ENCODE measurements at places on chromosomes 6 and 20. TPM values are rescaled to one million over a fixed set of nuclear protein-coding genes. Genes with fewer than 3 reads are reported as not detected.

- no peaks in the 10 kb centered on the region for H3K4me1 ChIP-seq
- H3K27ac ChIP-seq = no peak overlapping the region
- H3K36me3 ChIP-seq = no peaks in the 10 kb centered on the region
- no peak for DNase-seq
- no peak overlapping the region for H3K4me3 ChIP-seq
Measured at GRCh38 chr20:41567615-41568014, 50.6 kb downstream of the CHD6 start.

GRCh38 chr6:151381722-151382121 lies 9.6 kb downstream of the ZBTB2 start:
- no peaks in the 10 kb centered on the region for H3K36me3 ChIP-seq
- no peak for DNase-seq
- no peak overlapping the region for H3K27ac ChIP-seq
- peaks cover 14% of the 10 kb centered on the region for H3K4me1 ChIP-seq

DNA sequence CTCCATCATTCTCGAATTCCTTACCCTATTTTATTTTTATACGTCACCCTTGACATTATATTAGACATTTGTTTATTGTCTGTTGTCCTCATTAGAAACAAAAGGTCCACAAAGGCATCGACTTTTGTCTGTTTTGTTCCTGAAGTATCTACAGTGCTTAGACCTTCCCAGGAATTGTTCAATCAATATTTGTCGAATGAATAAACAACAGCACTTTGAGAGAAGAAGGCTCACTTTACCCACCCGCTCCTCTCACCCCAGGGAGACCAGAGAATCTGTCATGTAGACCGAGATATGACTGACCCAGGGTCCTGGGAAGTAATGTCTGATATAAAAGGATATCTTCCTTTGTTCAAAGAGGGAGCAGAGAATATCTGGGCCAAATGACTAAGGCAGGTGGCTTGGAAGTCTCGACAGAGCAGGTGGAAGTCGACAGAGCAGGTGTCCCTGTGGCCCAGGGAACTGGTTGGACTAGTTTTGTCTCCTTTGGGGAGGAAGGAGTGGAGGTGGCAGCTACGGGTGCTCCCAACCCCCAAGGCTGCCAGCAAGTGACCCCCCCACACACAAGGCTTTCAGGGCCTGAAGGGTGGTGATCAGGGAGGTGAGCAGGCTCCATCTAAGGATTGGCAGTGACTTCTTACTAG lies 14.8 kb upstream of the CHMP4B start:
- H3K36me3 ChIP-seq = peaks cover 3% of the 10 kb centered on the region
- no peak for DNase-seq
- H3K27ac ChIP-seq = no peak overlapping the region

GRCh38 chr6:54307439-54307910 lies 766 bp upstream of the TINAG start:
- H3K4me1 ChIP-seq = no peaks in the 10 kb centered on the region
- no peak for DNase-seq
- H3K27ac ChIP-seq = no peak overlapping the region

GRCh38 chr6:87183687-87184086 lies 28.3 kb downstream of the ZNF292 start:
- H3K4me3 ChIP-seq = no peak overlapping the region
- no peaks in the 10 kb centered on the region for H3K4me1 ChIP-seq
- H3K27ac ChIP-seq = no peak overlapping the region
- peaks cover 36% of the 10 kb centered on the region for H3K36me3 ChIP-seq
- no peaks in the 10 kb centered on the region for H3K27me3 ChIP-seq

DNA sequence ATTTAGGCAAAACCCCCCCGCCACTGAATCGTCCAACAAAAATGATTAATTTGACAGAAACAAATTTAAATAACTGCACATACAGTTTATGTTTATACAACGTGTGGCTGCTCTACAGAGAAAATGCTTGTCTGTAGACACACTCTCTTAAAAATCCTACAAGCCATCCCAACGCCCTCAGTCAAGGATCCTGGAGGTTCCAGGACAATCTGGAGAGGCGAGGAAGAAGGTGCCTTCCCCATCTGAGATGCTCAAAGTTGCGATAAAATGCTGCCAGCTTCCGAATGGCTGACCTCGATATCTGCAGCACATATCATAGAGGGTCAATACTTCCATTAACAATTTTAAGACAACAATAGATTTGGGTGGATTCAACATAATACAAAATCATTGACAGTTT lies 25.3 kb downstream of the ZNF217 start:
- H3K4me3 ChIP-seq = no peak overlapping the region
- no peaks in the 10 kb centered on the region for H3K4me1 ChIP-seq
- H3K27me3 ChIP-seq = no peaks in the 10 kb centered on the region
- no peak for DNase-seq
- no peak overlapping the region for H3K27ac ChIP-seq

GRCh38 chr6:24740861-24741260 lies 21.9 kb upstream of the C6orf62 start:
- no peak overlapping the region for H3K4me3 ChIP-seq
- H3K4me1 ChIP-seq = no peaks in the 10 kb centered on the region
- no peak overlapping the region for H3K27ac ChIP-seq

DNA sequence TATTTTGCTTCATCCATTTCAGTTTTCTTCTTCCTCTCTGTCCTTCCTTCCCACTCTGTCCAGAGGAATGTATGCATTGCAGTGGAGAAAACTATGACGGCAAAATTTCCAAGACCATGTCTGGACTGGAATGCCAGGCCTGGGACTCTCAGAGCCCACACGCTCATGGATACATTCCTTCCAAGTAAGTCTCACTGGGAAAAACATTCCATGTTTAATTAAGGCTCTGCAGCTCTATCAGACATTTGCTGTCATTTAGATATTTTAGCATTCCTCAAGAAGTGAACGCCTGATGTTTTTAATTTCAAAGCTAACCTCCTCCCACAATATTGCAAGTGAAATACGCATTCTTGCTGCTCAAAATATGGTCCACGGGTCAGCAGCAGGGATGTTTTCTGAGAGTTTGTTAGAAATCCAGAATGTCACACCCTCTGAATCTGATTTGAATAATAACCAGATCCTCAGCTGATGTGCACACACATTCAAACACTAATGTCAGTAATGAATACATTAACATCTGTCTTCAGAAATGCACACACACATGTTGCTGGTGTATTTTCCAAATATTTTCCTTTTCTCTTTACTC lies 12.8 kb downstream of the PLG start:
- H3K4me1 ChIP-seq = no peaks in the 10 kb centered on the region
- H3K27me3 ChIP-seq = no peaks in the 10 kb centered on the region
- no peak overlapping the region for H3K4me3 ChIP-seq
- no peak overlapping the region for H3K27ac ChIP-seq

GRCh38 chr20:5126512-5127203 lies at the start of gene CDS2:
TSS of gene CDS2 (plus strand) at chr20:5127008. CDS start at chr20:5127093, 85 bp downstream.
- H3K27ac ChIP-seq = peak within 1 kb of the TSS; percentile 96
- peak within 1 kb of the TSS; percentile 84 for H3K4me3 ChIP-seq
- no peaks in the 10 kb centered on the region for H3K36me3 ChIP-seq

- peaks cover 48% of the 10 kb centered on the region for H3K36me3 ChIP-seq
- no peak overlapping the region for H3K4me3 ChIP-seq
- H3K4me1 ChIP-seq = no peaks in the 10 kb centered on the region
- H3K27ac ChIP-seq = no peak overlapping the region
Measured at GRCh38 chr6:83185096-83185495, 8.0 kb downstream of the PGM3 start.

DNA sequence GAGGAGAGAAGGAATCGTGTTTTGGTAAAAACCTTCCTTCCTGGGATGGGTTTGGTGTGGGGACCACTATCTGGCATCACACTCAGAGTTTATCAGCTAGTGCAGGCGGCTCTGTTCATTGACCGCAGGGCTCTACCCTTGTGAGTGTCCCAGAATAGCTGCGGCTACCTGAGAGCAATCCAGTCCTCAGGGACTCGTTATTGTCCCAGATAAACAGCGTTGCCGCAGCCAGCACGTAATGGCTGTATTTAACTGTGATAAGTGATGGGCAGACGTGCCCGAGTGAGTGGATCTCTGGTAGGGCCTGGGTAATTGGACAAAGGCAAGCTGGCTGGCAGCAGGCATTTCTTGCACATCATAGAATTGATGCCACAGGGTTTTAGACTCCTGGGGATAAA lies 163.3 kb downstream of the SOBP start:
- H3K27me3 ChIP-seq = peaks cover 5% of the 10 kb centered on the region
- H3K36me3 ChIP-seq = no peaks in the 10 kb centered on the region

DNA sequence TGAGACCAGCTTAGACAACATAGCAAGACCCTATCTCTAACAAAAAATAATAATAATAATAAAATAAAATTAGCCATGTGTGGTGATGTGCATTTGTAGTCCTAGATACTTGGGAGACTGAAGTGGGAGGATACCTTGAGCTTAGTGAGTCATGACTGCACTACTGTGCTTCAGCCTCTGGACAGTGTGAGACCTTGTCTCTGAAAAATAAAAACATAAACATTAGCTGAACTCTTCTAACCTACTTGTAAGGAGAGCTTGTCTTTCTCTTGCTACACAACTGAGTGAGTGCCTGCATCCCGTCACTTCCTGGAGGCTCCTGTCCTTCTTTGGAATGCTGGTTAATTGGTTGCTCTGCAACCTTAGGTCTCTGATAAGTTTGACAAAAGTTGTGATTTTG lies 5.1 kb upstream of the DBNDD2 start:
- no peak for DNase-seq
- H3K36me3 ChIP-seq = no peaks in the 10 kb centered on the region
- H3K4me1 ChIP-seq = peaks cover 4% of the 10 kb centered on the region
- no peak overlapping the region for H3K27ac ChIP-seq

GRCh38 chr6:153872946-153873345 lies 166.1 kb upstream of the OPRM1 start:
- no peak for DNase-seq
- no peaks in the 10 kb centered on the region for H3K36me3 ChIP-seq
- H3K4me3 ChIP-seq = no peak overlapping the region
- no peaks in the 10 kb centered on the region for H3K27me3 ChIP-seq

GRCh38 chr20:12947691-12948090 lies 61.1 kb upstream of the SPTLC3 start:
- DNase-seq = no peak
- peaks cover 2% of the 10 kb centered on the region for H3K4me1 ChIP-seq
- H3K4me3 ChIP-seq = no peak overlapping the region
- H3K27me3 ChIP-seq = no peaks in the 10 kb centered on the region

DNA sequence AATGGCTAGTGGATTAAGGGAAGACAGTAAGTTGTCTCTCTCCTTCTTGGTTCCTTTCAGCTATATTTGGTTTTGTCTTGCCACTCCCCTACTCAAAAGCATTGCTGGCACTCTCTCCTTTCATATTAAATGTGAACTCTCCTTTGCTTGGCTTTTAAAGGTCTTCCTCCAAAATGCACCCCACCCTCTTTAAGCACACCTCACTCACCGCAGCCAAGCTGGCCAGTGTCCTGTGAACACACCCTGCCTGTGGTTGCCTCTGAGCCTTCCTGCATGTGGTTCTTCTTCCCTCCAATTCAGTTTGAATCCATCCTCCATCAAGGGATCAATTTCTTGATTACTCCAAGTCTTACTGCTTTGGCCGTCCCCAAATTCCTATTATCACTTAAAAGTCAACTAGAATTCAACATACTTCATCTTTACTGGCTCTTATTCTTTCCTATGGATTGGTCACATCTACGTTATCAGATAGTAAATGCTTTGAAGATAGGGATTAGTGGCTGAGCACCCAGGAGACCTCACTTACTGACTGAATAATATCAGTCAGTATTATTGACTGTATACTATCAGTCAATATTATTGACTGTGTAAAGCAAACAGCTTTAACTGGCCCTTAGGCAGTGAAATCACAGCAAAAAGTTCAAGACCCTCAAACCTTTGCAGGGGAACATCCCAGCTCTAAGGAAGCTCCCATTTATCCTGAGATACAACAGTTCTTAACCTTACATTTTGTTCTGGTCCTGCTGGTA lies 41.6 kb upstream of the SPDEF start:
- no peak for DNase-seq
- peaks cover 8% of the 10 kb centered on the region for H3K36me3 ChIP-seq
- no peaks in the 10 kb centered on the region for H3K27me3 ChIP-seq
- H3K27ac ChIP-seq = no peak overlapping the region

DNA sequence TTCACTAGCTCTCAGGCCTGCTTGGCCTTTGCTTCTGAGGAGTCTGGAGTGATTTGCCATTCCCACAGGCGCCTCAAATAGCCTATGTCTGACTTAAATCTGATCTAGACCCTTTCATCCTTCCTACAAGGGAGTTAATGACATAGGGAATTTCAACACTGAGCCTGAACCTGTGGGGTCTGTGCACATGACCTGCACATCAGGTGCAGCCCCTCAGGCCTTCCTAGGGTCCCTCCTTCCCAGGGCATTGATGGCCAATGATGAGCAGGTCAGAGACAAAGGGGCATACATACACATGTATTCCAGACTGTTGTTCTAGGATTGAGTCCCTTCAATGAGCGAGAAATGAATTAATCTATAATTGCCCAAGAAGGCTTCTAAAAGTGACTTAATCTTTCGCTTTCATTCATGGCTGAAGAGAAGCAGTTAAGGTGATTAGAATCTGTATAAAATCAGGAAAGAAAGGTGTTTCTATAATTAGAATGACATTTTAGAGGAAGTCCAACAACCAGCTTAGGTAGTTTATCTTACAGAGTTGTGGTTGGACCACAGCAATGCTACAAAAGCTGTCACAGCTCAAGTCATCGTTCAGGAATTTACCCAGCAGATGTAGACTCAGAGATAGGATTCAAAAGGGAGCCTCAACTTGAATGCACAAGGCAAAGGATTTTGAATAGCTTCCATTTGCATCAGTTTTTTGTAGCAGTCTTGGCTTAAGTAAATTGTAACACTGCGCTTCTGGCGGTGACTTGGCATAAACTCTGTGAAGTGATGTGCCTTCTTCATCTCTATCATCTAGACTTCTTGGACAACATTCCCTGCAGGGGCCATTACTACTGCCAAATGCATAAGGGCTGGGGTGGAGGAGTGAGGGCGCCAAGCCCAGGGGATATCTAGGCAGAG lies 27.0 kb upstream of the TBC1D7 start:
- no peak overlapping the region for H3K4me3 ChIP-seq
- H3K4me1 ChIP-seq = peaks cover 44% of the 10 kb centered on the region
- H3K36me3 ChIP-seq = no peaks in the 10 kb centered on the region
- no peaks in the 10 kb centered on the region for H3K27me3 ChIP-seq

- H3K36me3 ChIP-seq = no peaks in the 10 kb centered on the region
- H3K4me3 ChIP-seq = no peak overlapping the region
- no peaks in the 10 kb centered on the region for H3K27me3 ChIP-seq
- H3K27ac ChIP-seq = no peak overlapping the region
Measured at GRCh38 chr6:166573511-166574216, 12.8 kb downstream of the RAMACL start.

Gene CST3
- total RNA-seq = 231 TPM

Gene TGM3
- total RNA-seq = 0.28 TPM

Gene BPIFB4
- 0.05 TPM for total RNA-seq

Gene SIRPD
- 0.14 TPM for total RNA-seq

Gene RIMS4
- total RNA-seq = 0.14 TPM

Gene SLA2
- total RNA-seq = 21.5 TPM

Gene GRM1
- total RNA-seq = under 0.01 TPM

Gene GPX6
- not detected for total RNA-seq

Gene SGK2
- total RNA-seq = 0.09 TPM

Gene BACH2
- total RNA-seq = 12.3 TPM

Gene RSPH9
- total RNA-seq = 0.09 TPM
